CD4-positive, alpha-beta T cell (primary cell): ENCODE measurements at places on chromosomes 11 and 22.

DNA sequence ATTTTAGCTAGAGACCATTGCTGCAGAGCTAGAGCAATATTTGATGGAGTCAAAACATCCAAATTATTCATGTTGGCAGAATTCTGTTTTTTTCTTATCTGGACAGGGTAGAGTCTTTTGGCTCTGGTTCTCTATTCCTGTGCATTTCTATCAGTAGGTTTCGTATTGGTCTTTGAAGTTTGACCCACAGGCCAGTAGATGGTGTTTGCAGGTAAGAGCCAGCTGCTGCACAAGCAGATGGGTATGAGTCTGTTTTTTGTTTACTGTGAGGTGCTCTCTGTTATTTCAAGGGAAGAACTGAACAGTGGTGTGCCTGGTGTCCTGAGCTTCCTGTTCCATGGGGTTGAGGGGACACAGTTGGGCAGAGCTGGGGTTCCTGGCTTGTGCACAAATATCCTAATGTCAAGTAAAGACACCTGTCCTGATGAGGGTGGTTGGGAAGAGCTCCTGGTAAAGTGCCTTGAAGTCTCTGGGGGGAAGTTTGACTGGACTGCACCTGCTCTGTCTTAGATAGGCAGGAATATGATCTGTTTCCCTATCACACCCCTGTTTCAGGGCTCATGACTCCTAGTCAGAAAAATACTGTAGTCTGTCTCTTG, 34.0 kb upstream of the SLC22A25 start:
- no peak overlapping the region for H3K27ac ChIP-seq
- no peak for DNase-seq
- no peaks in the 10 kb centered on the region for H3K36me3 ChIP-seq
- H3K4me1 ChIP-seq = no peaks in the 10 kb centered on the region

- peaks cover 7% of the 10 kb centered on the region for H3K4me1 ChIP-seq
- H3K36me3 ChIP-seq = peaks cover 3% of the 10 kb centered on the region
- H3K27ac ChIP-seq = no peak overlapping the region
- no peak for DNase-seq
- no peaks in the 10 kb centered on the region for H3K27me3 ChIP-seq
Observed at GRCh38 chr11:130865774-130866114, 50.5 kb downstream of the SNX19 start.

DNA sequence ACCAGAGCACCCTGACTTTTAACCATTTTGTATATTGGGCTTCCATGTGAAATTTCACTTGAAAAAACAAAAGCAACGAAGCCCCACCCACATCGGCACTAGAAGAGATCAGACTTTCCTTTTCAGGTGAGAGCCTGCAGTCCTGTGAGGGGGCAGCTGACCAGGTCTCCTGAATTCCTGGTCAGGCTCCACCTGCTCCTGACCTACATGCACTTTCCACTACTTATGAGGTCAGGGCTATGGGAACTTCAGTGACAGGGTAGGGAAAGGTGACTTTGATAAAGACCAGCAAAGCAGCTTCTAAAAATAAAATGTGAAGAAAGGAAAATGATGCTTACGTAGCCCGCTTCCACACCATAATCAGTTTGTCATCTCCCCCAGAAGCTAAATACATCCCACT, 24.7 kb downstream of the HIRA start:
- H3K4me3 ChIP-seq = no peak overlapping the region
- no peak overlapping the region for H3K27ac ChIP-seq
- no peak for DNase-seq
- H3K36me3 ChIP-seq = peaks cover 67% of the 10 kb centered on the region
- no peaks in the 10 kb centered on the region for H3K27me3 ChIP-seq
- H3K4me1 ChIP-seq = peaks cover 2% of the 10 kb centered on the region

- no peak overlapping the region for H3K27ac ChIP-seq
- no peaks in the 10 kb centered on the region for H3K36me3 ChIP-seq
- H3K4me3 ChIP-seq = no peak overlapping the region
- peaks cover 34% of the 10 kb centered on the region for H3K27me3 ChIP-seq
- no peaks in the 10 kb centered on the region for H3K4me1 ChIP-seq
- no peak for DNase-seq
Observed at GRCh38 chr11:69770540-69770939, 4.6 kb downstream of the FGF4 start.

DNA sequence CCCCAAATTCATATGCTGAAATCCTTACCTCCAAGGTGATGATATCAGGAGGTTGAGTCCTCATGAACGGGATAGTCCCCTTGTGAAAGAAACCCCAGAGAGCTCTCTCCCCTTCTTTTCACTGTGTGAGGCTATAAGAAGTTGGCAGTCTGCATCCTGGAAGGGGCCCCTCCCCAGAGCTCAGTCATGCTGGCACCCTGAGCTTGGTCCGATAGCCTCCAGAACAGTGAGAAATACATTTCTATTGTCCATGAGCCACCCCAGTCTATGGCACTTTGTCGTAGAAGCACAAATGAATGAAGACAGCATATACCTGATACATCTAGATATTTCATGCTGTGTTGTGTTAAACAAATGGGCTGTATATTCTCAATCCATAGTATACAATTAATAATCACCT, 81.1 kb upstream of the CRTAM start:
- no peak overlapping the region for H3K27ac ChIP-seq
- H3K36me3 ChIP-seq = no peaks in the 10 kb centered on the region
- no peak for DNase-seq
- no peak overlapping the region for H3K4me3 ChIP-seq

DNA sequence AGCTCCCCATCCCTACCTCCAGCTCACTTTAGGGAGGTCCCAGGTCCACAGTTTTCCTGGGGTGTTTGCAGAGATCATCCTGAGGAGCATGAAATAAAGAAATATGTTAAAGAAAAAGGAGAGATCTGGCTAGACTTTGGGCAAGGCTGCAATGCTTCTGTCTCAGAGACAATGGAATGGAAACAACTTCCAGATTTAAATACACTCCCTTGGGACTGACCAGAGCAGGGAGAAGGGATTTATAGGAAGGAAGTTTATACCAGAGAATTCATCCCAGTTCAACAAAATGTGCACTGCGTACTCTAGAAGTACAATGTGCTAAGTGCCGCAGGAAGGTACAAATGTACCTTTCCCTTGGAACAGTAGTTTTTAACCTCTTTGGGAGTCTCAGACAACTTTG, 40.4 kb downstream of the ETS1 start:
- peaks cover 55% of the 10 kb centered on the region for H3K4me1 ChIP-seq
- no peak overlapping the region for H3K27ac ChIP-seq
- no peak overlapping the region for H3K4me3 ChIP-seq
- H3K36me3 ChIP-seq = no peaks in the 10 kb centered on the region
- H3K27me3 ChIP-seq = no peaks in the 10 kb centered on the region

DNA sequence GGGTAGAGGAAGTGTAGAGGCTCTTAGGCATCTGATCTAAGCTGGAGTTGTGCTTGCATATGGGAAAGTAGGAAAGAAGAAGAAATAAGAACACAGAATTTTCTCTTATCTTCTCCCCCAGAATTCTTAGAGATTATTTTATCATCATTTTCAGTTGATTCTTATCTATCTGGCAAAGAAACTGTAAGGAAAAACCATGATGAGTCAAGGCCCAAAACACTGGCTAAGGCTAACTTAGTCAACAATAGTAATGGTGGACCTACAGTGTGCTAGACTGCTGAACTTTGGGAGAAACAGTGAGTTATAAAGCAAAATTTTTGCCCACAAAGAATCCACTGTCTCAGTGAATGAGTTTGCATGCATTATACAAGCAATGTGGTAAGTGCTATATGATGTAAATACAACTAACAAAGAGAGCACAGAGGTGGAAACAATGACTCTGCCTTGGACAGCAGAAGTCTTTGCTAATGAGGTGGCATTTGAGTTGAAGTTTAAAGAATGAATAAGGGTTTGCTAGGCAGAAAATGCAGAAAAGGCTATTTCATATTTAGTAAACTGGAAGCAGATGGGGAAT, 344.5 kb upstream of the PLET1 start:
- H3K27me3 ChIP-seq = peaks cover 9% of the 10 kb centered on the region
- H3K4me3 ChIP-seq = no peak overlapping the region
- DNase-seq = no peak
- H3K27ac ChIP-seq = no peak overlapping the region
- no peaks in the 10 kb centered on the region for H3K36me3 ChIP-seq
- no peaks in the 10 kb centered on the region for H3K4me1 ChIP-seq
